ENCODE measurements at places on chromosomes 16 and 17.

DNA sequence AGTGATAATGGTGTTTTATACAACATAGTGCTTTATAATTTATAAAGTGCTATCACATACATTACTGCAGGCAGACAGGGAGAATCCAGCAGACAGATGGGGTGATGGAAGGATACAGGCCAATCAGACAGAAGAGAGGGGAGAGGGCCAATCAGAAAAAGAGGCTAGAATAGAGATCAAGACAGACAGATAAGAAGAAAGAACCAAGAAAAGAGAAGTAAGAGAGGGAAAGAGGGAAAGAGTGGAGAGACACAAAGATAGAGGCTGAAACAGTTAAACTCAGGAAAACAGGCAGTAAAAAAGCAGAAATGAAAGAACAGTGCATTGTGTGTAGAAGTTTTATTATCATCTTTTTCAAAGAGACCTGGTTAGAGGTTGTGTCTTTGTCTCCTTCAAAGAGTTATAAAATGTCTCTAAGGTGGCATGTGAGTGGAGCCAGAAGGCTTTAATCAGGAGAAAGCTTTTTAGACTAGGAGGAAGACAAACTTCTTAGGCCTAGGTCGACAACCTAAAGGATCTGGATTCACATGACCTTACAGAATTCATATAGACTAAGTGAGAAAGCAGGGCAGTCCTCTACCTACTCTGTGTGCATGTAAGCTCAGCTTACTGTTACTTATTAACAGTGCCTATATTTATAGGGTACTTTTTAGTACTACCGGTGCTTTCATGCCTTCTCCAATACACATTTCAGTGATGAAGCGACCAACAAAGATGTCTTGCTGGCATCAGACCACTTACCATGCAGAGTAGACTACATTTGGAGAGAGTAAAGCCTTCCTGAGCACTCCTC is 8.3 kb upstream of the CHD3 start:
- no peak for DNase-seq

GRCh38 chr16:69477546-69477945 is 53.1 kb downstream of the CYB5B start:
- no peak for DNase-seq

GRCh38 chr17:27631411-27631760 is 398 bp downstream of the LGALS9 start:
- no peak for DNase-seq

DNA sequence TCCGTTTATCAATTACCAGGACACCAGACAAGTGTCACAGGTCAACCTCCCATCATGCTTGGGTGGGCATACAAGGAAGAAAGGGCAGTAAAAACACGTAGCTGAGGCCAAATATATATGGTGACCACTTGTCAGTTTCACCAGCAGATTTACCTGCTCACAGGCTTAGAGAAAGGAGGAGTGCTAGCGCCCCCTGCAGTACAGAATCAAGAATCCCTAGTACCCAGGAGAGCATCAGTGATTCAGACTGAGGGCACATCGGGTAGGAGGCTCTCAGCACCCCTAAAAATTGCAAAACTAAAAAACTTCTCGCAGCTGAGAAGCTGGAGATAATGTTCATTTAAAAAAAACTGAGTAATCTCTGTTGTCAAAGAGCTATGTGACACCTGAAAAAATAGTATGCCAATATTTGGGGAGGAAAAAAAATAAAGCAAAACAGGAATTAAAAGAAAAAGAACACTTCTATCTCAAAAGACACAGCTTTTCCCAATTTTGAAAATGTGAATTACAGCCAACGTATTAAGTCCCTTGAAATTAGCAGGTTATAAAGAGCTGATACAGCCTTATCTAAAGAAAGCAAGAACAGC is 21.2 kb upstream of the MON1B start:
- DNase-seq = no peak

DNA sequence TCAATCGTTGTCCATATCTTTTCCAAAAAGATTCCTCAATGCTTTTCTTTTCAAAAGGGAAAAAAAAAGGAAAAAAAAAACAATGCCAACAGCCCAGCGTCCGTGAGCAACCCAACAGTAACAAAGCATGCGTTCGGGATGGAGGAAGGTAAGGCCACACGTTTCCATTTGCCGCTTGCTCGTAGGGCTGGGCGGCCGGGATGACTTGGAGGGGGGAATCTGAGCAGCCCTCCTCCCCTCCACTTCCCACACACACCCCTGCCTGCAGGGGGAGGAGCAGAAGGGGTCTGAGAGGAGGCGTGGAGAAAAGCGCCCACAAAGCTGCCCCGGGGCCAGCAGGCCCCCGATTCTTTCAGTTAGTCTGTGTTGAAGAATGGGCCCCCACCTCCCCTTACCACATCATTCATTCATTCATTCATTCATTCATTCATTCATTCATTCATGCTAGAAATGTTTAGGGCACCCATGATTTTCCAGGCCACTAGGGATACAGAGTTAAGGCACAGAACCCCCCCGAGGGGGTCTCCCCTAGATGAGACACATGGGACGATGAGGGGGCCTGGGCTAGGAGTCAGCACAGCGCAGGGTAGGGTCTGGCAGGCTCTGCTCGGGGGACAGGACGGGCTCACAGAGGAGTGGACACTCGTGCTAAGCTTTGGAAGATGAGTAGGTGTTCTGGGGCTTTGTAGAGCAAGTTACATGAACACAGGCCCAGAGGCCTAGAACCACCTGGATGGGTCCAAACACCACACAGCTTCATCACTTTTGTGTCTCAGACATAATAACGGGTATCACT is 10.9 kb upstream of the TBX2 start:
- no peak for DNase-seq

DNA sequence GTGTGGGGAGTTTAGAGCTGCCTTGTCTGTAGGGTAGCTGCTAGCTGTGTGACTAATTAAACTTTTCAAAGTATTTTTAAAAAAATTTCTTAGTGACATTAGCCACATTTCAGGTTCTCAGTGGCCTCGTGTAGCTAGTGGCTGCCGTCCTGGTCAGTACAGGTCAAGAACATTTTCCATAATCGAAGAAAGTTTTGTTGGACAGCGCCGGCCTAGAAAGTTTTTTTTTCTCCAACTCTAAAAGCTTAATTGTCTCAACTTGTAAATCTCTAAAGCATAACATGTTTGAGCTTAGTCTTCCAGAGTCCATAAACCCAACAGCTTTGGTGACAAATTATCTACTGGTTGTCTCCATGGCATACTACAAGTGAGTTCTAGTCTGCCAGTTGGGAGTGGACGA is 4.3 kb downstream of the AKAP1 start:
- DNase-seq = no peak

DNA sequence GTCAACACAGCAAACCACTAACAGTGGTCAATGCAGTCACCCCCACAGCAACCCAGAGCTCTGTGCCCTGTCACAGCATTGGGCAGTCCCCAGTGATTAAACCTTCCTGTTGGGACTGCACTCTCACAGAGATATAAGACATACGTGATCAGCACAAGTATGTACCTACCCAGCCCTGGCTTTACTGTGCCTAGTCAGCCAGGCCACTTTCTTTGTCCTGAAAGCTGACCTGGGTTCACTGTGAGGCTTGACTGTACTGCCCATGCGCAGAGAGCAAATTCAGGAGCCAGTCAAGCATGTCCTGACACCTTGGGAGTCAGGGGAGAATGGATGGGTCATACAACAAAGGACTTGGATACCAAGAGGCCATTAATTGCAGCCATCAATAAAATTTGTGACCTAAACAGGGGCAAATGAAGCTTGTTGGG is 10.9 kb upstream of the TMEM170A start:
- no peak for DNase-seq

GRCh38 chr17:14604591-14605266 is 303.8 kb downstream of the HS3ST3B1 start:
- no peak for DNase-seq

DNA sequence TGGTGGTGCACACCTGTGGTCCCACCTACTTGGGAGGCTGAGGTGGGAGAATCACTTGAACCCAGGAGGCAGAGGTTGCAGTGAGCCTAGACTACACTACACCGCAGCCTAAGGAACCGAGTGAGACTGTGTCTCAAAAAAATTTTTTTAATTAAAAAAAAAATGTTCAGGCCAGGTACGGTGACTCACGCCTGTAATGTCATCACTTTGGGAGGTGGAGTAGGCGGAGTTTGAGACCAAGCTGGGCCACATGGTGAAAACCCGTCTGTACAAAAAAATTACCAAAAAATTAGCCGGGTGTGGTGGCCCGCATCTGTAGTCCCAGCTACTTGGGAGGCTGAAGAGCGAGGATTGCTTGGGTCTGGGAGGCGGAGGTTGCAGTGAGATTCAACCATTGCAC is 3.6 kb upstream of the FAM222B start:
- no peak for DNase-seq

DNA sequence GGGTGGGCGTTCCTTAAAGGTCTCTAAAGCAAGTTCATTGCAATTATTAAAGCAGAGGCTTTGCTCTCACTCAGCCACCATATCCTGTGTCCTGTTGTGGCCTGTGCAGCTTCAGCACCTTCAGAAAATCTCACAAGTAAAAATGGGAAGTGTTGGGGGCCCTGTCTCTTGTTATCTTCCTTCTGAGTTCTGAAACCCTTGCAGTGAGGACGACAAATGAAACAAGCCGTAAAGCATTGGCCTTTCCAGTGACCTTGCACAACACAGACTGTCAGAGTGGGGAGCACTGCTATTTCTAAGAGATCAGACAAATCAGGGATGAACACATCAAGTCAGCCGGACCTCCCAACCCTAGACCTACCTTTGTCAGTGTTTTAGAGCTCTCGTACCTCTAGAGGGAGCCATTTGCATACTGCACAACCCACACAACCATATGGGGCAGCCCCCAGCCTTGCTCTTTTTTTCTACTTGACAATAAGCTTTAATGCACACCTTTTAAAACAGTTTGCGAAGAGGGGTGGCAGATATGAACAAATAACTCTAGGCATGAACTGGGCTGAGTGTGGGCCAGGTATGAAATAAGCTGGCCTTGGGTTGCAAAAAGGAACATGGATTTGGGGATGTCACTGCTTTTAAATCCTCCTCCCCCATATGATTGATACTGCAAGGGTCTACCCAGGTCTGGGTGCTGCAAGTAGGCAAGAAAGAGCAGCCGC is 89.8 kb downstream of the KATNIP start:
- no peak for DNase-seq

DNA sequence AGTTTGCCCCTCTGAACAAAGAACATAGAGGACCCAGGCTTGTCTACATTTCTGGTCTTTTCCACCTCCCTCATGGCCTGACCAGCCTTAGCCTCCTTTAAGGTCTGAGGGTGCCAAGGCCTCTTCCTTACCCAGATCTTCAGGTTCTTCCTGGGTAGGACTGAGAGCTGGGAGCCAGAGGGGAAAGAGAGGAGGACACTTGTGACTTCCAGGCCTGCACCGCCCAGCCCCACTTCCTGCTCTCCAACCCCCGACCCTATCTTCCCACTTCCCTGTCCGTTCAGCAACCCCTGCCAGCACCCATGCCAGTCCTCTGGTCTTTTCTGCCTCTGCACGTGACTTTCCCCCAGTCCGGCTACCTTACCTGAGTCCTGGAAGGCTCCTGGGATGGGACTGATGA is 534 bp downstream of the PRSS36 start:
- DNase-seq = no peak

DNA sequence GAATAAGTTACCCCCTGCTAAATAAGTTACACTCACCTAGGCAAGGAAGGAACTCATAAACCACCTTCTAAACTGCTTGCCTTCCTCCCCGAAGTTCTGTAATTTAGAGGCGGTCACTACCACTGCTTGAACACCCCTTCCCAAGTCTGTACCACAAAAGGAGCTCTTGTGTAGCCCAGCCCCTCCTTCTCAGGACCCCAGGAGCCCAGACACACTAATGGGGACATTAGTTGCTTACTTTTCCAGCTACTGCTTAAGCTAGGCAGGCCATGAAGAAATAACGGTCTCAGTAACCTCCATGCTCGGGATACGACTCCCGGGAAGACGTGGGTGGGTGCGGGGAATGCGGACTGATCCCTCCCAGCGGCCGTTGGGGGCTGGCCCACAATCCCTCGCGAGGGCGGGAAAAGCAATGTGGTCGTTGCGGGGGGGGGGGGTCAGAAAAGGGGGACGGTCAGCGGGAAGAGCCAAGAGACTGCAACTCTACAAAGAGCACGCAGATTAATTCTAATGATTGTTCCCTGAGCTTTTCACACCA is at the start of gene TEX14:
TSS of gene TEX14 (minus strand) at position 345 of the 538 bp plus-strand sequence. CDS start 40,044 bp downstream, outside the sequence.
- no peak for DNase-seq

GRCh38 chr17:64024215-64024654 is 3.8 kb upstream of the ICAM2 start:
- DNase-seq = no peak

DNA sequence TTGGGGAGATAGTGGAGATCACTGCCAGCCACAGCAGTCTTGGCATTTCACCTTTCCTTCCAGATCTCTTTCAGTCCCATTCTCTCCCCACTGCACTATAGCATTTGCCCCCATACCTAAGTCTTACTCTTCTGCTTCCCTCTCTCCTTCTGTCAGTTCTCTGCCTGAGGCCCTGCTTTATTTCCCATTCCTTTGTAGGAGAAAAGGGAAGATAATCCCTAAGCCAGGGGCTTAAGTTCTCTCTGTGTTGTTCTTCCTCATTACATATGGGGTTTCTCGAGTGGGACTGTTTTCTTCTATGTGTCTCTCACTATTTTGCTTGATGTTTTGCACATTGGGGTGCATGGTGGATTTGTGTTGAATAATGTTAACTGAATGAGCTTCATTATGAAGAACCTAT is 6.4 kb downstream of the KDM6B start:
- DNase-seq = no peak

GRCh38 chr17:54974759-54975158 is 6.2 kb downstream of the STXBP4 start:
- no peak for DNase-seq

DNA sequence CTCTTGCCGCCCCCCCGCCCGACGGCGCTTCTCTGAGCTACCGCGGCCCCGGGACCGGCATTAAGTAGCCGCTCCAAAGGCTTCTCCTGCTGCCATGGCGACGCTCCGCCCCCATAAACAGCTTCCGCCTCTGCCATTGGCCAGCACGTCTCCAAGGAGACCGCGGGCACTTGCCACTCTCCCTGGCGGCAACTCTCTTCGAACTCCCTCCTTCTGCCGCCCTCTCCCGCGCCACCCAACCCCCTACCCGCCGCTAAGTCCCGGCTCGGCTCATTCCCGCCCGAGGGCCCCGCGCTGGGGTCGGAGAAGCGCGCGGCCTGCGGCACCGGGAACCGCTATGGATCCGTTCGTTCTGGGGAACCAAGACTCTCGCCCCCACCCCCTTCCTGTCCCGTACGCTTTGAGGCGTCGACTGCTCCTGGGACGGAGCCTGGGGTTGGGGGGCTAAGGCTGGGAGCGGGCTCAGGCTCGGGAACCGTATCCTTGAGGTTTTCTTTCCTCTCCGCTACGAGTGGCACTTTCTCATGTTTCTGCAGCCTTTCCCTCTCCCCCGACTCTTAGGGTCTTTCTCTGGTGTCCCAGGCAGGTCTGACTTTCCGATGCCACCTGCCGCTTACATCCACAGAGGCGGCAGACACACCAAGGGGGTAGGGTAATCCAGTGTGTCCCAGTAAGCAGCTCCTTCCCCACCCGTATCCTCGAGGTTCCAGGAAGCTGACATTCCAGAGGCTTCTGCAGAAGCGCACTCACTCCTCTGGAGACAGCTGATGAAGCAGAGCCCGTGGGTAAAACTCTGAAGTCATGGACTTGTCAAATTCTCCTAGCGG is at the start of gene FOXJ1:
TSS of gene FOXJ1 (minus strand) at position 34 of the 827 bp plus-strand sequence. CDS start 850 bp downstream, outside the sequence.
- DNase-seq = peak; percentile 70

All from stimulated activated CD8-positive, alpha-beta memory T cell treated with anti-CD3 and anti-CD28 coated beads, Interleukin-4, amount 100 ng/mL, for 4 hours (primary cell).